Stimulated activated CD4-positive, alpha-beta T cell treated with anti-CD3 and anti-CD28 coated beads, Interleukin-1b, Interleukin-23, amount 100 ng/mL, for 24 hours (primary cell): ENCODE measurements at places on chromosomes 13 and 19.

DNA sequence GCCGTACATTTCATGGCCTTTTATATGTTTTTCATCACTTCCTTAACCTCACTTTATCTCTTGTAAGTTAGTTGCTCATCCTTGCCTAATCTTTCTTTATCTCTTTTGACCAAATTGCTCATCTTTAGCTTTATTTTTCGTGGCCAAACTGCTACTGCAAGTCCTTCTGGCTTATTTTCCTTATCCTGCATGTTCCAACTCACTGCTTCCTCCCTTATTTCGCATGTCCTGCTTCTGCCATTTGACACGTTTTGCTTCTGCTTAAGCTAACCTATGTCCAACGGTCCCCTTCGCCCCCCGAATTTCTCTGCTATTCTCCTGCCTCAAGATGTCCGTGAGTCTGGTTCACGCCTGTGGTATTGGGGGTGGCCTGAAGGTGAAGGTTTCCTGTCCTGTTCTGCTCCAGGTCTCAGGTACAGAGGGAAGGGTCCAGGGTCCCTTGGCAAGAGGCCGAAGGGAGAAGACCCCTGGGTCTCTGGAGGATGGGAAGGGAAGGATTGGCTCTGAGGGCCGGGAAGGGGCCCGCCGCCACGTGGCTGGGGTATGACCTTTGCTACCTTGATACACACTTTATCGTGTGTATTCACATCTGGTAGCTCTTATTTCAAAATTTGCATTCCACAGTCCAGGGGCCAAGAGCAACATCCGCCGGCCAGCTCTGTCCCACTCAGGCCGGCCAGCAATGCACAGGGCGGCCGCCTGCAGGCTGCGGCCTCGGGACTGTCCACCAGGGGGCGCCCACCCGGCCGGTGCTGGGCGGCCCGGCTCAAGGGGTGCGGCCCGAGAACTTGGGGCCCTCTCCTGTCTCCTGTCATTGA, 2.9 kb upstream of the C19orf85 start:
- DNase-seq: peak; percentile 61

DNA sequence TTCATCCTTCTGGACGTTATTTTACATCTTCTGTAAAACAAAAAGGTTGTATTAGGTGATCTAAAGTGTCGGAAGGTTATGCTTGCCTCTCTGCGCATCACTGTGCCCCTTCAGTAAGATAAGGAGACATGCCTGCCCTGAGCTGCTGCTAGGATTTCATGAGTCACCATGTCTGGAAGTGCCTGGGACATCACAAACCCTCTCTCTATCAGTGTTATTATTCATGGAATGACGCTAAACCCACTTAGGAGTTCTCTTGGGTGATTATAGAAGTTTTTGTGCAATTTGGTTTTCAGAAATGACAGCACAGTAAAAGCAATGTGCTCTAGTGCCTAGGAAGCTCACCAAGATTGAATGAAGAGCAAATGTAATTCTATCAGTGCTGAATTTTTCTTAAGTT, 617.7 kb downstream of the DCT start:
- DNase-seq: no peak

DNA sequence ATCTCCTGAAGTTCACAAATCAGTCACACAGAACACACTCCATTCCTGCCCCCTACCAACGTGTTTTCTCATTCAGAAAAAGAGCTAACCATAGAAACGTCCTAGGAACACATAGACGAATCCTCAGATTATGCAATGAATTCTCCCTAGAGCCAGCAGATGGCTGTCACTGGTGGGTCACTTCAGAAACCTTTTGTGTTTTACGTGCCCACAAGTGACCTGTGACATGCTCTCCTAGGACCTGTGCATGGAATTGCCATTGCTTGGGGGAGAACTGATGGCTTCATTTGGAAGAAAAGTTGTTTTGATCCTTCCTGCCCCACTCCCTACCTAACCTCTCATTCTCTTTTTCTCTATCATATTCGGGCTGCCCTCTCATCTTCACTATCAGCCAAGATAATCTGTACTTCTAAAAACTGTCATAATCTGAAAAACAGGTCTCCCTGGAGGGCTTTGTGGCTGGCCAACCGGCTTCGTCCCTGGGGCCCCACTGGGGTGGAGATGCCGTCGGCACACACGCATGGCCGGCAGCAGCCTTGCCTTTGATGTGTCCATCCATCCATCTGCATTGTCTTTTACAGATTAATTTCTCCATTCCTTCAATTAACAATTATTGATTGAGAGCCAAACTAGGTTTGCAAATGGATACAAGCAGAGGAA, 144.1 kb upstream of the SERP2 start:
- DNase-seq: no peak

DNA sequence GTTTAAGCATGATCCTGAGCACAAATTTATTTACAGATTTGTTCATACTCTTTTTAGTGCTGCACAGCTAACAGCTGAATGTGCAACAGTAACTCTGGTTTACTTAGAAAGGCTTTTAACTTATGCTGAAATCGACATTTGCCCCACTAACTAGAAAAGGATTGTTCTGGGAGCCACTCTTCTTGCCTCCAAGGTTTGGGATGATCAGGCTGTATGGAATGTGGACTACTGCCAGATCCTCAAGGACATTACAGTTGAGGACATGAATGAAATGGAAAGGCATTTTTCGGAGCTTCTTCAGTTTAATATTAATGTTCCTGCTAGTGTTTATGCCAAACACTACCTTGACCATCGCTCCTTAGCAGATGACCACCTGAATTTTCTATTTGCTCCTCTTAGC, 16.0 kb downstream of the ZNF100 start:
- DNase-seq: no peak

- no peak for DNase-seq
Measured at GRCh38 chr13:21100994-21101757, 39.8 kb upstream of the LATS2 start.

GRCh38 chr19:40530091-40530901, 46.4 kb upstream of the SHKBP1 start:
- DNase-seq: no peak

DNA sequence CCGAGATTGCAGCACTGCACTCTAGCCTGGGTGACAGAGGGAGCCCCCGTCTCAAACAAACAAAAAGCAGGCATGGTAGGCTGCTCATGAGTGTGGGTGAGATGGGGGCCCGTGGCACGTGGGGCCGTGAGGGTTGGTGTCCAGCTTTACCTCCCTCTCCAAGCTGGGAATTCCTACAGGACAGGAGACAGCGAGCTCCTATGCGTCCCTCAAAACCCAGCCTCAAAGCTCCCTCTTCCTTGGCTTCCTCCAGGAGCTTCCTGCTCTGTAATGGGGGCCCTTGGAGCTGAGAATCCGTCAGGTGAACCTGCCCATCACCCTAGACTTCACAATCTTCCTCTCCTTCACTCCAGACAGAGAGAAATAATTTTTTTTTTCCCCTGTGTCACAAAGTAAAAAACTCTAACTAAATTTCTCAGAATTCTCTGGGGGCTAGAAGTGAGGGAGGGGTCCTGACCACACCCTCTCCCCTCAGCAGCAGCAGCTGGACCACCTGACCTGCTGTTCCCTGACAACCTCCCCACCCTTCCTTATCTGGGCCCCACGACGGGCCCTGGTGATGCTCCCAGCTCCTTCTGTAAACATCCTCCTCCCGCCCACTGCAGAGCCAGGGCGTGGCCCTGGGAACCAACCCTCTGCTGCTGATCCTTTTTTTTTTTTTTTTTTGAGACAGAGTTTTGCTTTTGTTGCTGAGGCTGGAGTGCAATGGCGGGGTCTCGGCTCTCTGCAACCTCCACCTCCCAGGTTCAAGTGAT, 22.1 kb upstream of the WDR18 start:
- DNase-seq: no peak

DNA sequence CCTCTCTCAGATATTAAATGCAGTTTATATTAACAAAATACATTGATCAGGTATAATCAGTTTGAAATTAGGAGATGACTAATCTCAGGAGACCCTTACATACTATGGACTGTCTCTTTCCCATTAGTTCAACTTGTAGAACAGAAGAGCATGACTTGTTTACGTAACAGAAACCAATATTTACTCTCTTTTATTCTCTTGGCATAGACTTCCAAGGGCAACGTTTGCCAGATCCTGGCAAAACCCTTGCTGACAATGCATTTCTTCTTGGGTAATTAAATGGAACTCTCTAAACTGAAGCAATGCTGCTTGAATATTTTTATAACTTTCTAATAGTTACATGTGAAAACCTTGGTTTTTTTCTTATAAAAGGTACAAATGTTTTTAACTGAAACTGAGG, 68.3 kb upstream of the MYO16 start:
- DNase-seq: no peak

DNA sequence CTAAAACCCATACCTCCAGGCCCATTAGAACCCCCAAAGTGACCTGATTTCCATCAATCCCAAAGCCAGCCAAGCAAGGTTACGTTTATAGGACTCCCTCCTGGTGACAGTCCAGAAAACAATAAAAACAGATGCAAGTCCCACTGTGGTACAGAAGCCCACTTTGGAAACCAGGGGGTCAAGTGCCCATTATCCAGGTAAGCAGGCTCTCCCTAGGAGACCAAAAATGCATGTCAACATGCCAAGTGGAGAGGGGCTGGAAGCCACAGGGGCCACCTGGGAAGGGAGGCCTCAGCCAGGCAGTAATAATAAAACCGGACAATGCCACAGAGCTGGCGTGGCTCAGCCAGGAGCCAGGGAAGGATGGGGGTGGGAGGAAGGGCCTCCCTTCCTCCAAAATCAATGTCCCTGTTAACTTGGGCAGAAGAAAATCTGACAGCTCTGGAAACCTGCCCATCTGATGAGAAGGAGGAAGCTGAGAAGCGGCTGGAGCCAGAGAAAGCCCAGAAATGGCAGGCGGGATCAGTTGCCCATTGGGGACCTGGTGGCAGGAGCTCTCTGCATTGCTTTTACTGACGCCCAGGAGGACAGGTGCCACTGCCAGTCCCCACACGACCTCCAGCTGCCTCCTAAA, 160.4 kb downstream of the ZIC5 start:
- DNase-seq: no peak

DNA sequence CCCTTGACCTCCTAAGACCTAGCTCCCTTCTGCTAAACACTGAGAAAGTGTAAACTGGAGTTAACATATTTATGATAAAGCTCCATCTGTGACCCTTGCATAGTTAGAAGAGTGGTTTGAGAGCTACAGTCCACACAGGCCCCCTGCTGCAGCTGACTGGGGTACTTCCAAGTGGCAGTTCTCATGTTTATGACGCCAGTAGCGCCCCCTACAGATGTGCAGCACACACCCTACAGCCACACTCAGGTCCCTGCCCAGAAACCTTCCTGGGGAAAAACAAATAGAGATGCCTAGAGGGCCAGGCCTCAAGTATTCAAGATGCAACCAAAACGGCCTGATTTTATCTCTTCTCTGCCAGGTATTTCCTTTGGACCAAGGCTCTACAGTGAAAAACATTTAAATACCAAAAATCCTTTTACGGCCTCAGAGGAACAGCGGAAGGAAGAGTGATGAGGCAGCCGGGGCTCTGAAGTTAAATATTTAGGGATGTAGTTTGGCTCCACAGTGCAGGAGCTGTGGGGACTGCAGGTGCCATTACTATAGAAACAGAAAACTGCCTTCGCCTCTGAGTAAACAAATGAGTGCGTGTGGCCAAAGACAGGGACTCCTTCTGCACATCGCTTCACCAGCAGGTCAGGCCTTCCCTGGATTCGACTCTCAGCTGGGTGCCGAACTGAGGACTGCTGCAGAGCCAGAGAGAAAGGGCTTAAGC, 553.1 kb downstream of the EFNB2 start:
- no peak for DNase-seq

DNA sequence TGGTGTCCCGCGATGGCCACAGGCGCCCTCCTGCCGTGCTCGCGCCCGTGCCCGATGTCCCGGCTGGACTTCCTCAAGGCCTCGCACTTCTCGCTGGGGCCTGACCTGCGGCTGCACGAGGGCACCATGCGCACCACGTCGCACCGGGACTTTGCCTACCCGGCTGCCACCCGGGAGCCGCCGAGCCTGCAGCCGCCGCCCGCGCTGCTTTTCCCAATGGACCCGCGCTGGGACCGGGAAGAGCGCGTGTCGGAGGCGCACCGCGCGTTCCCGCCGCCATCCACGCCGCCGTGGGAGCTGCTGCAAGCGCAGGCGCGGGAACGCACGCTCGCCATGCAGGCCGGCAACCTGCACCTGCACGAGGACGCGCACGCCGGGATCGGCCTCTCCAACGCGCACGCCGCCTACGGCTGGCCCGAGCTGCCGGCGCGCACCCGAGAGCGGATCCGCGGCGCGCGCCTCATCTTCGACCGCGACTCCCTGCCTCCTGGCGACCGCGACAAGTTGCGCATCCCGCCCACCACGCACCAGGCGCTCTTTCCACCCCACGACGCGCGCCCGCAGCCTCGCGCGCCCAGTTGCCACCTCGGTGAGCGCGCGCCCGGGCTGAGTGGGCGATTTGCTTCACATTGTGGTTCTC, 12.1 kb upstream of the PEX11G start:
- no peak for DNase-seq

DNA sequence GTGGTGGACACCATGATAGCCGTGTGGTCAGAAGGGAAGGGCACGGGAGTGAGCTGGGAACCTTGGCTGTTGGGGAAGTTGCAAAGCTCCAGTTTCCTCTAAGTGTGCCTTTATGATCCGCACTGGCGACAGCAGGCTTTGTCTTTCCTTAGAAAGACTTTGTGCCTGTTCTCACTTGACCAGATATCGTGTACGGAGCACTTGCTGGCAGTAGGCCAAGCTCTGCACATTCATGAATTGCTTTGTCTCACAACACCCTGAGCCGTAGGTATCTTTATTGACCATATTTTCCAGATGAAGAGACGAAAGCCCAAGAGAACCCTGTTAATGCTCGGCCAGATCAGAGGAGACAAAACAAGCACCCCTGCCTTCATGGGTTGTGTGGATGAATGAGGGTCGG, 15.1 kb downstream of the CUL4A start:
- no peak for DNase-seq

GRCh38 chr19:52592301-52592700, 22.2 kb downstream of the ZNF701 start:
- no peak for DNase-seq

DNA sequence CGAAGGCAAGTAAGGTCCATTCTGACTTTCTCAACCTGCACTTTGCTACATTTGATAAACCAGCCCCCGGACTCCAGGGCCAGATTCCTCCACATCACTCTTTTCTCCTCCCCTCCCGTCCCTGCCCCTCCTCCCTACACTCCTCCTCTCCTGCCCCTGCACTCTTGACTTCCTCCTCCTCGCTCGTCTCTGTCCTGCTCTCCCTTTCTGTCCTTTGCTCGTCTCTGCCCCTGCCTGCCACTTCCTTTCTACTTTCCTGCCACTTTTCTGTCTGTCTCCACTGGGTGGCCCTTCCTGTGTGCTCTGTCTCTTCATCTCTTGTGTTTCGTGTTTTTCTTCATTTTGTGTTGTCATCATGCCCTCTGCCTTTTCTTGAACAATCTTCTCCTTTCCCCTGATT, 7.0 kb downstream of the U2AF2 start:
- no peak for DNase-seq

DNA sequence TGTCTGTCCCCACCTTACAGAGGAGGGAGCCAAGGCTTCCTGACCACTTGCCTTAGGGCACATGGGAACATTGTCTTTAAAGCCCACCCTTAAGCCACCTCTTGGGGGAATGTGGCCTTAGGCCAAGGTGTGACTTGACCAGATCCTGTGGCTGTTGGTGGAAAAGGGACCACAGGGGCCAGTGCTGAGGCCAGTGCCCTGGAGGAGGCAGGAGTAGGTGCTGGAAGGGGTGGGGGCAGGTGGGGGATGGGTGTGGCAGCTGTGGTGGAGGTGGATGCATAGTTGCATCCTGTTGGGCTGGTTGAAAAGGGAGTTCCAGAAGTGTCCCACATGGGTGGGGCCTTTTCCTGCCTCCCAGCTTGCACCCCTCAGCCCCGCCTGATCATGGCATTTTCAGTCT, 44.8 kb downstream of the DNM2 start:
- DNase-seq: no peak
